Activated T-helper 2 cell treated with anti-CD3 and anti-CD28 coated beads, Interferon-gamma antibody, Interleukin-2, Interleukin-4, amounts not matched to agents 10 μg/mL and 5 μg/mL and 100 μg/mL, durations not matched to agents 14 hours and 24 hours and 36 hours (primary cell): ENCODE measurements at places on chromosomes 4 and X. TPM values are rescaled to one million over a fixed set of nuclear protein-coding genes. Genes with fewer than 3 reads are reported as not detected.

The GAGE12E gene
- not detected in 2 replicates for total RNA-seq

GRCh38 chrX:152025656-152026440 is 51.4 kb upstream of the GABRE start:
- no peak overlapping the region for H3K27ac ChIP-seq
- no peak overlapping the region for H3K4me3 ChIP-seq
- no peak for DNase-seq
- no peaks in the 10 kb centered on the region for H3K36me3 ChIP-seq
- H3K27me3 ChIP-seq: no peaks in the 10 kb centered on the region

GRCh38 chr4:105859233-105859632 is 36.0 kb upstream of the NPNT start:
- no peak overlapping the region for H3K27ac ChIP-seq
- no peaks in the 10 kb centered on the region for H3K27me3 ChIP-seq
- no peaks in the 10 kb centered on the region for H3K36me3 ChIP-seq
- no peak overlapping the region for H3K4me3 ChIP-seq

- H3K27ac ChIP-seq: no peak overlapping the region
- H3K4me3 ChIP-seq: no peak overlapping the region
- DNase-seq: no peak
- no peaks in the 10 kb centered on the region for H3K36me3 ChIP-seq
- H3K4me1 ChIP-seq: peaks cover 5% of the 10 kb centered on the region
These were observed 54.0 kb upstream of the NKAP start for GRCh38 chrX:119997570-119997969.

The HSFX1 gene
- 0.57 and 1.2 TPM in 2 replicates for total RNA-seq

GRCh38 chrX:1162119-1162916 is 50.1 kb downstream of the CRLF2 start:
- H3K4me1 ChIP-seq: peaks cover 10% of the 10 kb centered on the region
- no peak for DNase-seq
- no peaks in the 10 kb centered on the region for H3K36me3 ChIP-seq

The SUPT20HL1 gene
- total RNA-seq: not detected in 2 replicates

DNA sequence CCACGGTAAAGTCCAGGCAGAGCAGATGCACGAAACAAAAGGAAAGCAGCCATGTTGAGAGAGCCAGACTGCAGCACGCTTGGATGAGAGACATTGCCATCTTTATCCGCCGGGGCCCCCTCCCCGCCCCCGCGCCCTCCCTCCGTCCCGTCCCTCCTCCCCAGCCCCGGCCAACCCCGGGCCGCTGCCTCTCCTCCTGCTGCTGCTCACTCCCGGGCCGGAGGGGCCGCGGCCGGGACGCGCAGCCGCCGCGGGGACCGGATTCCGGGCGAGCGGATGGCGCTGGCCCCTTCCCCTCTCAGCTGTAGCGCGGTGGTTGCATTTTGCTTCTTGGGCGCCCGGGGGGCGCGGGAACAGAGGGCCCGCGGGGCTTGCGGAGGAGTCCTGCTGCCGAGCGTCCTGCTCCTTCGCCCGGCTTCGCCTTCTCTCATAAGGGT is 542 bp downstream of the RNF150 start:
- no peak for DNase-seq
- H3K36me3 ChIP-seq: no peaks in the 10 kb centered on the region
- peaks cover 9% of the 10 kb centered on the region for H3K4me1 ChIP-seq
- H3K27ac ChIP-seq: no peak overlapping the region
- H3K4me3 ChIP-seq: no peak overlapping the region
- H3K27me3 ChIP-seq: peaks cover 72% of the 10 kb centered on the region

DNA sequence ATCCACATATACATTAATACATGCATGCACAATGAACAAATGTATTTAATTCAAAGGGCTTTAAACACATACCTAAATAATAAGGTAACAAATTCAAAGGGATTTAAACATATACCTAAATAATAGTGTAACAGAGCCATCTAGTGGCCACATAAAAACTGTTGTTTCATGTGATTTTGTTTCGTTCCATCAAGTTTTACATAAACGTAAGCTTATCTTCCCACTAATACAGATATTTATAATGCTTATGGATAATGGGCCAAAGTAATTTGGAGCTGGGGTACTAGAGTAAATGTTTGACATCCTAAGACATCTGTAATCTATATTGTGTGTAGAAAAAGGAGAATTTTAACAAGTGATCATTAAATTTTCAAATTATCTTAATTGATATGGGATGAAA is 82.3 kb downstream of the PRSS12 start:
- no peak for DNase-seq
- H3K36me3 ChIP-seq: no peaks in the 10 kb centered on the region
- no peak overlapping the region for H3K4me3 ChIP-seq
- peaks cover 4% of the 10 kb centered on the region for H3K27me3 ChIP-seq
- peaks cover 2% of the 10 kb centered on the region for H3K4me1 ChIP-seq

The DDX60 gene
- total RNA-seq: 5.3 and 5.6 TPM in 2 replicates

DNA sequence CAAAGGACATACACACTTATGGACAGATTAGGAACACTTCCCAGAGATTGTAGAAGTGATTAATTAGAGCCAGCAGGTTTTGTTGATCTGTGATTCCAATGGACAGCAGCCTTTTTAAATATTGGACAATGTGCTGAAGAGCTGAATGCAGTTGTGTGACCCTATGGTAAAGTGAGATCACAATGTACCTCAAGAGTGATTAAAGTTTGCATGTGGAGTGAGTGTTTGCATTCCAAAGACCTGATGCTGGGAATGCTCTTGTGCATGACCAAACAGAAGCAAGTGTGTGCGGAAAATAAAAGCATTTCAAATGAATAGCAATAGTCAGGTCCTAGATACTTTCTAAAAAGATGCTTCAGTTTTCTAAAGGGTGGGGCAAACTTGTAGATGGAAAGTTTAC is 154.1 kb downstream of the BANK1 start:
- no peak overlapping the region for H3K4me3 ChIP-seq
- H3K36me3 ChIP-seq: no peaks in the 10 kb centered on the region
- H3K4me1 ChIP-seq: no peaks in the 10 kb centered on the region

The REELD1 gene
- total RNA-seq: not detected in 2 replicates

The BMX gene
- total RNA-seq: not detected in 2 replicates

DNA sequence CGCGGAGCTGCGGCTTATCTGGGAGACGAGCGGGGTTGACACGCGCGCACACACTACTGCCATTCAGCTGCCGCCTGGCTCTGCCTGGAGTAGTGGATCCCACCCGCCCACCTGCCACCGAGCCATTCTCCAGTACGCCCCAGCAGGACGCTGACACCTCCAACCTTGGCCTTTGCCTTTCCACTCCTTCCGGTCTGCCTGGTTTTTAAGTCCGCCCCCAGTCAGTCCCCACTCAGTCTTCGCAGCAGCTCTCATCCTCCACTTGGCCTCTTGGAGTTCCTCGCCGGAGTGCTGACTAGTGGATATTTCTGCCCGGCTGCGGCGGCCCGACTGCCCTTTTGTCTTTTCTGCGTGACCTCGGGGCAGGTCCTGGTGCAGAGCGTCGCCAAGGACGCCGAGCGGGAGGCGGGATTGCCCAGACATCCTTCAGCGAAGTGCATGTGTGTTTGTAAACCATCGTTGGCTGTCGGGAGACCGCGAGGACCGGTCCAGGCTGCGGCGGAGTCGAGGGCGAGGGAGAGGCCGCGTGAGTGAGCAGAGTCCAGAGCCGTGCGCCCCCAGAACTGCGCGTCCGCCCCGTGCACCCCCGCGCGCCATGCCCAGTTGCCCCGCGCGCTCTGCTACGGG is 1.1 kb downstream of the SLIT2 start:
- H3K27ac ChIP-seq: no peak overlapping the region
- H3K36me3 ChIP-seq: no peaks in the 10 kb centered on the region
- DNase-seq: no peak
- H3K4me3 ChIP-seq: peak overlapping the region; percentile 57
- peaks cover 44% of the 10 kb centered on the region for H3K27me3 ChIP-seq

DNA sequence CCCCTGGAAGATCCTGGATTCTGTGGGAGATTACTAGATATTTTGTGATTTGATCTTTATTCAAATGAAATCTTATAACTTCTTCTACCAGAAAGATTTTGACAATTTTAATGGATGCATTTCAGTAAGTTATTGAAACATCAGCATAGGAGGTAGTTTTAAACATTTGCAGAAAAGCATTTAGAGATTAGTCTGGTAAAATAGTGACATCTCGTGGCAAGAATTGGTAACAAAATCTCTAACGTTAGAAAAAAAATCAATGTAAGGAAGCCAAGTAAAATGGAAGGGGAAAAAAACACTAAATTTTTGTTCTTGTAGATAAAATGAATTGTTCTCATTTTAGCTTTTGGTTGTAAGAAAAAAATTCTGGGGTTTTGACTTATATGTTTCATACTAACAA is 73.3 kb downstream of the TASL start:
- H3K27ac ChIP-seq: no peak overlapping the region
- H3K27me3 ChIP-seq: peaks cover 11% of the 10 kb centered on the region
- H3K4me1 ChIP-seq: no peaks in the 10 kb centered on the region
- no peak overlapping the region for H3K4me3 ChIP-seq

DNA sequence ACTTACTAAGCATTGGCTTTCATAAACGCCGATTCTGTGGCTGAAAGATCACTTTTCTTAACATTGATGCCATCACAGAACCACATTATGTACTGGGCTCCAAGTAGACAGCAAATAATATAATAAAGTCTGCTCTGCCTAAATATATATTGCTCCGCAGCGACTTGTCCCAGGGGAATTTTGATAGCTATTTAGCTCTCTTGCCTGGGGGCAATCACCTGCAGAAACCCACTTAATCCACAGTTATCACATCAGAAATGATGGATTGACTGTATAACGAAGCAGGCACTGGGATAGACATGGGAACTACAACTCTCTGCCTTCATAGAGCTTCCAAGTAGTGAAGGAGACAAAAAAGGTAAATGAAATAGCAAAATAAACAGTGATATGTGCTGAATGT is 48.0 kb upstream of the MYOZ2 start:
- H3K27me3 ChIP-seq: peaks cover 9% of the 10 kb centered on the region
- H3K27ac ChIP-seq: no peak overlapping the region
- H3K4me1 ChIP-seq: no peaks in the 10 kb centered on the region

GRCh38 chrX:74510401-74510800 is 89.1 kb downstream of the SLC16A2 start:
- DNase-seq: no peak
- no peak overlapping the region for H3K27ac ChIP-seq
- no peak overlapping the region for H3K4me3 ChIP-seq
- H3K27me3 ChIP-seq: no peaks in the 10 kb centered on the region

GRCh38 chrX:42704454-42704853 is 73.5 kb downstream of the PPP1R2C start:
- peaks cover 7% of the 10 kb centered on the region for H3K4me1 ChIP-seq
- no peak overlapping the region for H3K4me3 ChIP-seq
- H3K27me3 ChIP-seq: no peaks in the 10 kb centered on the region
- DNase-seq: no peak

DNA sequence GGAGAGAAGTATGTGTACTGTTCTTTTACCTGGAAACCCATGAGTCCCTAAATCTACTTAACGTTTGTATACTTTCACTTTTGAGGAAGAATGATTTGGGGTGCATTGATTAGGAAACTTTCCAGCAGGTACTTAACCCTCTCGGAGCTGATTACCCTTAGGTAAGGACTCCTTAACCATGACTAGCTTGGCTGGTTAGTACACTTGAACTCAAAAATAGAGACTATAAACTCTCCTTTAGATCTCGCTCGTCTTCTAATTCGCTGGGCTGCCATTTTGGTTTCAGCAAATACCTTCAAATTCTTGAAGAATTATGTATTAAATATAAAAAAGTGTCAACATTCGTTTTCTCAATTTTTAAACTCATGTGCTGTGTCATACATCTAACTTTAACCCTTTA is 2.0 kb downstream of the USP9X start:
- peaks cover 17% of the 10 kb centered on the region for H3K36me3 ChIP-seq
- peak overlapping the region; percentile 80 for H3K27ac ChIP-seq
- H3K27me3 ChIP-seq: no peaks in the 10 kb centered on the region
- DNase-seq: no peak
